ENCODE measurements at places on chromosomes 1 and 21.

GRCh38 chr1:230768903-230769570 is 21.8 kb downstream of the CAPN9 start:
- no peak for DNase-seq

GRCh38 chr1:168972887-168973286 is 133.6 kb upstream of the ATP1B1 start:
- no peak for DNase-seq

GRCh38 chr1:200866521-200866920 is 6.3 kb upstream of the GPR25 start:
- DNase-seq, result no peak

DNA sequence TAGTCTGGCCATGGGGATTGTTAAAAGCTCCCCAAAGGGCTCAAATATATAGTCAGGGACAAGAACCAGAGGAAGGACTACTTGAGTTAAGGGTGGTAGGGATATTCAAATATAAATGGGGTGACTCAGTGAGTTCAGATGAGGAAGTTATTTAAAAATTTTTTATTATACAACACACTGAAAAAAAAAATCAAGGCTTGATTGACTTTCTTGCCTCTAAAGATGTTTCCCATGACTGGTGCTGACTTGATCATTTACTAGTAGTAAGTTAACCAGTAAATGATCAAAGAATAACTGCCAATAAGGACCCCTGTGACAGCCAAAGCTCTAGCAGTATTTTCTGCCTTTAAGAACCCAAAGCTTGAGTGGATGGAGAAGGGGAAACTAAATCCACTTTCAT is 357.6 kb upstream of the NR5A2 start:
- no peak for DNase-seq

GRCh38 chr1:187270256-187270655 is 441.5 kb downstream of the PLA2G4A start:
- DNase-seq, result no peak

DNA sequence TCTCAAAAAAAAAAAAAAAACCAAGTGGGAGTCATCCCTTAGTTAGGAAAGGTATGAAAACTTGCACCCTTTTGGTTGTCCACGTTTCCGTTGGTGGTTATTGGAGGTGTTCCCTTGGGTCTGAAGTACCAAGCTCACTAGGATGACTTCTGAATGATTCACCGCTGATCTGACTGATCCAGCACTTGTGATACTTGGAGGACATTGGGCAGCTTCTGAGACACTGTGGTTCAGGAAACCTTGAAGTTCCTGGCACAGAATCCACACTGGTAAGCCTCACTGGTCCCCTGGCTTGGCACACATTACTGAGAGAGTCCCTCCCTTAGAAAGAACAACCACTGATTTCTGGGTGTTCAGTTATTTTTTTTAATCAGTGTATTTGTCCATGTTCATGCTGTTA is 91.9 kb downstream of the RYR2 start:
- no peak for DNase-seq

GRCh38 chr1:209565759-209566678 is 17.5 kb upstream of the CAMK1G start:
- DNase-seq, result peak; percentile 87

- peak; percentile 53 for DNase-seq
These were observed 9.8 kb upstream of the SSX2IP start for GRCh38 chr1:84700070-84700469.

DNA sequence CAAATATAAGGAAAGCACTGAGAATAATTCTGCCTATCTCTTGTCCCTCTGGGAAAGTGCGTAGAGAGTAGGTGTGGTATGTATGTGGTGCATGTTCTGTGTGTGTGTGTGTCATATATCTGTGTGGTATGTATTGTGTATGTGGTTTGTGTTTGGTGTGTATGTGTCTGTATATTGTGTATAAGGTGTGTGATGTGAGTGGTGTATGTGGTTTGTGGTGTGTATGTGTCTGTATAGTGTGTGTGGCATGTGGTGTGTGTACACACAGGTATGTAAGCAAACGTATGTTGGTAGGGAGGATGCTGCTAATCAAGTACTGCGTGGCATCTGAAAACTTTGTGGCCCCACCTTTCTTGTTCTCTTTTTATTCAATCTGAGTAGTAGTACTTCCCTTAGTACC is 68.3 kb upstream of the LAX1 start:
- no peak for DNase-seq

GRCh38 chr1:32900956-32901822 is at the start of gene TMEM54:
Gene TMEM54 (minus strand): TSS chr1:32901389. CDS start chr1:32901238, 151 bp downstream.
- peak; percentile 36 for DNase-seq

GRCh38 chr1:70382682-70383081 is 28.2 kb upstream of the ANKRD13C start:
- DNase-seq, result no peak

DNA sequence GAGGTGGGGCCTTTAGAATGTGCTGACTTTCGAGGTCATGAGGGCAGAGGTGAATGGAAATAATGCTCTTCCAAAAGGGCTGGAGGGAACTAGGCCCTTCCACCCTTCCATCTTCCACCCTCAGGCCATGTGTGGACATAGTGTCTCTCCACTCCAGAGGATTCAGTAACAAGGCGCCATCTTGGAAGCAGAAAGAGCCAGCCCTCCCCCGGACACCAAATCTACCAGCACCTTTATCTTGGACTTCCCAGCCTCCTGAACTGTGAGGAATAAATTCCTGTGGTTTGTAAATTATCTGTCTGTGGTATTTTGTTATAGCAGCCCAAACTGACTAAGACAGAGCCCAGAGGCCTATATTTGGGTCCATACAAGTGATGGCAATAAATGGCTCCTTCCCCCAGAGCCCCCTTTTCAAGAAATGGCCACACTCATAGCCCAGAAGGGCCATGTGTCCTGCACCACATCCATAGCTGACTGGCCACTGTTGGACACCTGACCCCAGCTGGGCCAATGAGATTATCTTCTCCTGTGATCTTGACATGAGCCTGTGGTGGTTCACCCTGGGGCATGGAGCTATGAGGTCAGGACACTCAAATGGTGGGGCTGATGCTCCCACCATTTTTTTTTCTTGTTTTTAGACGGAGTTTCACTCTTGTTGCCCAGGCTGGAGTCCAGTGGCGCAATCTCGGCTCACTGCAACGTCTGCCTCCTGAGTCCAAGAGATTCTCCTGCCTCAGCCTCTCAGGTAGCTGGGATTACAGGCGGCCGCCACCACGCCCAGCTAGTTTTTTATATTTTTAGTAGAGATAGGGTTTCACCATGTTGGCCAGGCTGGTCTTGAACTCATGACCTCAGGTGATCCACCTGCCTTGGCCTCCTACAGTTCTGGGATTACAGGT is 114.9 kb downstream of the RRAGC start:
- DNase-seq, result no peak

- DNase-seq, result no peak
These were observed 17.8 kb downstream of the GBP6 start for GRCh38 chr1:89381618-89382017.

DNA sequence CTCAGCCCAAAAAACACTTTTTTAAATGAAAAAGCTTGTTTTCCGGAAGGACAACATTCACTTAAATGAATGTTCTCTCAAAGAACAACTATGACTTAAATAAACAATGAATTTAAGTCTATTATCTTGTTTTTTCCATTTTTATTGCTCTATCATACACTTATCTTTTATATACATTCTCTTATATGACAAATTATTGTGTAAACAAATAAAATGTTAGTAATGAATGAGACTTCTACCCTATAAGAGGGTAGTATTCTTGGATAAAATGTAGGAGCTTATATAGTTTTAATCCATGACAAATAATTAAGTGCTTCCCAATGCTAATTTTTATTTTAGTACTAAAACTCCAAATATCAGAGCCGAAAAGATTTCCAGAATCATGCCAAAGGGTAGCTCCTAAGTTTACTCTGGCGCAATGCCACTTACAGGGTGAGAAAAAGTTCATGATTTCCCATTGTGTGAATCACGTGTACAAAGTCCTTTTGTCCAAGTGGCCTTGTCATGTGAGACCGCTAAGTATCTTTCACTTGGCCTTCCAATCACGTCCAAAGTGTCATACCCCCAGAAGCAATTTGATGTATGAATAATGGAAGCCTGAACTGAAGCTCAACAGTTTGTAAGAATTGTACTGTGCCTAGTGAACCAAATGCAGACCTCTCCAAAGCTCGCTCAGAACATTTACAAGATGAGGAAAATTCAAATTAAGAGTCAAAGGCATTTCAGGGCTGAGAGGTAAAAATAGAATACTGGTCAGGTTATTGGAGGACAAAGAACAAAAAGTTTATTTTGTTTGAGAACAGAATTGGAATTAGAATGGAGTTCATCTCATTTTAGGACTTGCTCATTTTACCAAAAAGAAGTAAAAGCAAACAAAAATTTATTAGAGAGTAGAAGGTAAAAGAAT is 56.6 kb upstream of the C1orf21 start:
- no peak for DNase-seq

DNA sequence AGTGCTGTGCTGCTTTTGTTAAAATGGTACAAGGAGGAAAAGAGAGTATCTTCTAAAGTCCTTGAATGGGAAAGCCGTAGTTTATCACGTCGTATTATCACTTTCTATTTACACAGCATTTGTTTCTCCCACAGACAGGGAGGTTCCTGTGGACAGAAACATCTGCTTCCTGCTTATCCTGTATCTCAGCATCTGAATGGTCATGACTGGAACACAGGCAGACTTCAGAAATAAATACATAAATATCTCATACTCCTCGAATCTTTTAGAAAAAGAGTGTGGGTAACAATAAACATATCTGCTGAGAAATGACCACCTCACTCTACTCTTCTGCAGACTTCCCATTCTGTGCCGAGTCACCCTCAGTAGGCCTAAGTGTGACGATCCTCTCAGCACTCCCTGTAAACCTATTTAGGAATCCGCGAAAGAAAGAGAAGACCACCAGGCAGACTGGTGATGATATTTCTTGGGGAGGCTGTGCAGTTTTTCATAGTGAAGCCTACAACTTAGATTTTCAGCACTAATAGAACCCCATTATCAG is 393.5 kb downstream of the SMYD3 start:
- DNase-seq, result no peak

DNA sequence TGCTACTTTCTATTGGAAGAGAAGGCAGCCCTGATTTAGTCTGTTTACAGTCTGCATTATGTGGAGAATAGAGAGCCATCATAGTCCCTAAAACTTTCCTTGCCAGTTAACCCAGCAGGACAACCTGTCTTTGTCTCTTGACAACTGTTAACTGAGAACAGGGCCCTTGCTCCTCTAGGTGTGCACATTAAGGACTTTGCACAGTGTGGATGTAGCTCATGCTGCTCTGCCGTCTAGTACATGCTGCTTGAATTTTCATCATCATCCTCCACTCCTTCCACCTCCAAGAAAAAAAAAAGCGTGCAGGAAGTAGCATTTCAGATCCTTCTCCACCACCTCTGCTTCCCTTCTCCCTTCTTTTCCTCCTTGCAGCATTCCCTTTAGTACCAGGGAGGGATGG is 91.5 kb downstream of the PBX1 start:
- no peak for DNase-seq

DNA sequence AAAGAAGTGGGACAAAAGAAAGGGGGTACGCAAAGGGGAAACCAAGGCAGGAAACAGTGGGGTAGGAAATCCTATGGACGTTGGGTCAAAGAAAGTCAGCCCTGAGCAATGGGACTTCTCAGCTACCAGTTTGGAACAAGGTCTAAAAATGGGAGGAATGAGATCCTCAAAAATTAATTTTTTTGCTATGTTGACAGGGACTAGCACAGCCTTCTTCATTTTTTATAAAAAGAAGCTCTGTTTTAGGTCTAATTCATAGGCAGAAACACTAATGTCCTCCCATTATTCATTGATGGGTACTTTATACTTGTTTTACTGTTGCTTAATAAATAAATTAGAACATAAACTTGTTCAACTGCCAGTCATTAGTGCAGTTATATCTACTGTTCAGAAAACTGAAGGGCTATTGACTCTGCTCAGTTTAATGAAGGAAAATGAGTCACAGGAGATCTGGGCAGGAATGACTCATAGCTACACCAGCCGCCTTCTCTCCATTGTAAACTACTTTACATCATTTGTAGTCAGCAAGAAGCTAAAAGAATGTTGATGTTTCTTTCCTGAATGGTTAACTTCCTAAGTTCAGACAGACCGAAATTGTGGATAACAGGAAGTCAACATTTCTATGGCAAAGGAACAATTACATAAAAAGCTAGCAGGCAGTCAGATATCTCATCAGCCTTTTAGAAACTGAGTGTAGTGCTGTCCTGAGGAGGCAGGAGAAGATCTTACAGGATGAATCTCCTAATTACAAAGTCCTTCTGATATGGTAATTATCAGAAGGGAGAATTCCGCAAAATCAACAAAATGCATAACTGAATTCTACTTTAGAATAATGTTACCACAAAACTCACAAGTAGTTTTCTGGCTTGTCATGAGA is 356.4 kb upstream of the PKN2 start:
- DNase-seq, result peak; percentile 14

- DNase-seq, result peak; percentile 14
These were observed 3.8 kb downstream of the TRAF5 start for GRCh38 chr1:211330282-211330936.

- peak; percentile 40 for DNase-seq
These were observed 2.7 kb downstream of the DDX20 start for GRCh38 chr1:111758373-111758772.

DNA sequence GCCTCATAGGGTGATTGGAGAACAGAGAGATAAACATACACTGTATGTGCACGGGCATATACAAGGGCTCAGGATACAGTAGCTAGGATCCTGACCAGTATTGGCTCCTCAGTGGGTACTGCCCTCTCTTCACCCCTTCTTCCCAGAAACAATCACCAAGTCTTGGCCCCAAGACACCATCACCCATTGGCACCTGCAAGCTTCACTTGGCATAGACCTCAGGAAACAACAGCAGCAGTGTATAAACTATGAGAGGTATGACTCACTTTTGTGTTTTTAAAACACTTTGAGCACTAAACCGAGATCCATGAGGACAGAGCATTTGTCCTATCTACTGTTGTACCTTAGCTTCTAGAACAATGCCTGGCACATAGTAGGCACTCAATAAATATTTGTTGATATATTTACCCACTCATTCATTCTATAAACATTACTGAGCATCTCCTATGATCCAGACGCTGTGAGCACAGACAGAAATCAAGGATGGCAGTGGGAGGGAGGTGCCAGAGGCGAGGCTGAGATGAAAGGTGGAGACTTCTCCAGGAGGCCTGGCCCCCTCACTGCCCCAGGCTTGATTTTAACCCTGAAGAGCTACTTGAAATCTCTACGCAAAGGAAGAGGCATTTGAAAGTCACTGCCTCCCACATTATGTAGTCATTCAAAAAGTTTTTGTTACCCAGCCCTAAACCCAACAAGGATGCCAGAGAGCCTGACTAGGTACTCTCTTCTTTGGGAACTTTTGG is 95.2 kb downstream of the CAMK2N1 start:
- no peak for DNase-seq

- no peak for DNase-seq
These were observed 20.9 kb downstream of the TTLL7 start for GRCh38 chr1:83978056-83978455.

- no peak for DNase-seq
These were observed 276.9 kb upstream of the SNX7 start for GRCh38 chr1:98384461-98385141.

GRCh38 chr1:20983297-20983889 is 193.3 kb downstream of the EIF4G3 start:
- no peak for DNase-seq

- no peak for DNase-seq
These were observed 2.0 kb downstream of the NPPB start for GRCh38 chr1:11856698-11857097.

Data from suppressor macrophage (primary cell).